Uterus (tissue), 4 donors: ENCODE measurements at places on chromosomes 13 and 19.
A peak's percentile ranks its signal among the peaks of the same experiment; 100 is the strongest.

- DNase-seq, result no peak
These were observed 51.3 kb upstream of the PCDH9 start for GRCh38 chr13:67281466-67281865.

GRCh38 chr19:15393963-15394362, 14.4 kb upstream of the AKAP8 start:
- no peak for DNase-seq

- DNase-seq, result no peak
These were observed 10.9 kb downstream of the KASH5 start for GRCh38 chr19:49398931-49399330.

DNA sequence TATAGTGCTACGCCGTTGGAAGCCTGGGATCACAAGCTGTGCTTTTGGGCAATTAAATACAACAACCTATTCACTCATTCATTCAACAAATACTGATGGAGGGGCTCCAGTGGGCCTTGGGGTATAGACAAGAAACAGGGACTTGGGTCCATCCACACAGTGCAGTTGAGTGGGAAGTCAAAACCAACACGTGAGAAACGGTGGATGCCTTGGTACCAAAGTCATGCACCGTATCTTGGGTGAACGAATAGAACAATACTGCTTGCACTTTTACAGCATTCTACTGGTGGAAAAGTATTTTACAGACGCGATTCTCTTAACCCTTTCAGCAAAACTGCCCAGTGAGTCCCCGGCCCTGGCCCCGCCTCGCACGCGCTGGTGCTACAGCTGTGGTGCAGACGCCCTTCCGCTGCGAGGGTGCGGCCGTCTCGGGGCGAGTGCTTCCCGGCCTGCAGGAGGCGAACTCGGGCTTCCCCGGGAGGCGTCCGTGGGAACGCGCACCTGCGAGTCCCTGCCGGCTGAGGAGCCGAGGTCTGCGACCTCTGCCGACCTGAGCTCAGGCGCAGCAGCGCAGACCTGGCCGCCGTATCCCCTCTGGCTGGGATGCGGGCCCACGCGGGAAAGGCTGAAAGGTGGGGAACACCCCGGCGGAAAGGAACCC, 8.3 kb downstream of the TNFRSF19 start:
- peak; percentile 74 for DNase-seq

DNA sequence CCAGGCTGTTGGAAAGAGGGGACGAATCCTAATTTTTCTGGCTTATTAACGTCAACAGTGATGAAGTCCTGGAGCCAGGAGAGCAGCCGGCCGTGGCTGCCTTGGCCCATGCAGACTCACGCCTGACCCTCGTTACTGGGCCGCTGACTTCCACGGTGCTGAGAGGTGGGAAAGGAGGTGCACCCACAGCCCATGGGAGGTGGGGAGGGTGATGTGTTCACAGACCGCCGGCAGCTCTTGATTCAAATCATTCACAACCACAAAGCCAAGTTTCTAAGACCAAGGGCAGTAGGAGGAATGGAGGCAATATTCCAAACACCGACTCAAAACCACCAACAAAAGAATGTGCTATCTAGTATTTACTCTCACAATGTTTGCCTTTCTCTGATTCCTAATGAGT, 24.3 kb downstream of the COL4A2 start:
- no peak for DNase-seq
